ENCODE measurements at places on chromosomes 5 and 9.

- DNase-seq: no peak
Measured at GRCh38 chr5:2250365-2250950, 367.7 kb upstream of the IRX4 start.

GRCh38 chr5:161342886-161343285 lies 203.6 kb downstream of the GABRB2 start:
- no peak for DNase-seq

DNA sequence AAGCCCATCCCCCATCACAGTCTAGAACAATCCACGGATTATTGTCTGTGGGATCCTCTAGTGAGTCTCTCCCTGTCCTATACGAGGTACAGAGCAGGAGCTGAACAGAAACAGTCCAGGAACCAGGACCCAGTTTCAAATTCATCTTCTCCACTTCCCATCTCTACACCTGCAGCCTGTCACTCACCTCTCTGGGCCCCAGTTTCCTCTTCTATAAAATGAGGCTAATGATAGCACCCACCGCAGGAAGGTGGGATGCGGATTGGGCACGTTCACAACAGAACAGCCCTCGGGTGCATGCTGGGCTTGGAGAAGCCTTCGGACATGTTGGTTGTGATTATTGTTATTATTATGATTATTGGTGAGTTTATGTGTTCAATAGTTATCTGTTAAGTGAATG lies 78.5 kb downstream of the ANKRD33B start:
- DNase-seq: no peak

- DNase-seq: no peak
Measured at GRCh38 chr5:125882061-125882460, 541.1 kb upstream of the GRAMD2B start.

GRCh38 chr5:157219491-157220271 lies 39.0 kb downstream of the ITK start:
- no peak for DNase-seq

GRCh38 chr9:69965416-69966145 lies 78.1 kb upstream of the MAMDC2 start:
- DNase-seq: no peak
